ENCODE measurements at places on chromosomes 7 and 10. TPM values are rescaled to one million over a fixed set of nuclear protein-coding genes. Genes with fewer than 3 reads are reported as not detected.

TAS2R41 gene
- not detected for total RNA-seq

STEAP1 gene
- 30.8 TPM for total RNA-seq

OPN1SW gene
- not detected for total RNA-seq

MRLN gene
- total RNA-seq, result not detected

XRCC2 gene
- 9.4 TPM for total RNA-seq

NXPH1 gene
- not detected for total RNA-seq

GRCh38 chr7:140638173-140638791, 2.3 kb downstream of the DENND2A start:
- DNase-seq, result peak; percentile 57

DNA sequence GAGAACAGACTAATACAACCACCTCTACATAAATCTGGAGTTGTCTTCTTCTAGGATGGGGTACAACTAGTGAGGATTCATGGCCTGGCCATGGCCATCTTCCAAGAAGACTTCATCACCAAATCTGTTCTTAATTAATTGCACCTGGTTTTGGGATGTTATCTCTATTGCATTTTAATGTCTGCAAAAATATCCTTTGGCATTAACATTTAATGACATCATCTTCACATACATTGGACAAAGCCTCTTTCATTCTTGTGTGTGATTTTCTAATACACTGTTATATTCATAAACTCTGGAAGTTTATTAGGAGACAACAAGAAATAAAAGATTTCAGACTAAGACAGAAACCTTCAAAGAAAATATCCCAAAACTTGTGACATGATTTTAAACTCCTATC, 124.2 kb upstream of the ABCB5 start:
- DNase-seq, result no peak

DNA sequence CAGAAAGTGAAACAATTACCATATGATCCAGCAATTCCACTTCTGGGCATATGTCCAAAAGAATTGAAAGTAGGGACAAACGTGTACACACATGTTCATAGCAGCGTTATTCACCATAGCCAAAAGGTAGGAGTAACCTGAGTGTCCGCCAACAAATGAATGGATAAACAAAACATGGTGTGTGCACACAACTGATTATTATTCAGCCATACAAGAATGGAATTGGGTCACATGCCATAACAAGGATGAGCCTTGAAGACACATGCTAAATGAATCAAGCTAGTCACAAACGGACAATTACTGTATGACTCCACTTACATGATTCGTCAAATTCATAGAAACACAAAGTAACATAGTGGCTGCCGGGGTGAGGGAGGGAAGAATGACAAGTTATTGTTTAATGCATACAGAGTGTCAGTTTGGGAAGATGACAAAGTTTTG, 4.1 kb upstream of the OIT3 start:
- peak; percentile 26 for DNase-seq

DNA sequence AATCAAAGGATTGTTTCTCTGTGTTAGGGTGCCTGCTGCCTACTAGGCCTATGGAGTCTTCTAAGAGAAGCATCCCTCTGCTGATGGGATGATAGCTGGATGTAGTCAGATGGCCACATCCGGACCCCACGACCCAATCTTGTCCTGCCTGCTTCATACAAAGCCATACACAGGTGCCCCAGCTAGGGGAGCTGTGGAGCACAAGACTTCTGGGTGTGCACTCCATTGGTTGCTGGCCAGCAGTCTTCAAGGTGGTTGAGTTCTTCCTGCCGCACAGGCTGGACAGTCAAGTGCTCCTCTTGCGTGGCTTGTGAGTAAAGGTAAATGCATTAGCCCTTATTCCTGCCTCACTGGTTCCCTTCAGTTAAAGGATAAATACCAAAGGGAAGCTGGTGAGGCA, 120.2 kb downstream of the TEX36 start:
- no peak for DNase-seq

DNA sequence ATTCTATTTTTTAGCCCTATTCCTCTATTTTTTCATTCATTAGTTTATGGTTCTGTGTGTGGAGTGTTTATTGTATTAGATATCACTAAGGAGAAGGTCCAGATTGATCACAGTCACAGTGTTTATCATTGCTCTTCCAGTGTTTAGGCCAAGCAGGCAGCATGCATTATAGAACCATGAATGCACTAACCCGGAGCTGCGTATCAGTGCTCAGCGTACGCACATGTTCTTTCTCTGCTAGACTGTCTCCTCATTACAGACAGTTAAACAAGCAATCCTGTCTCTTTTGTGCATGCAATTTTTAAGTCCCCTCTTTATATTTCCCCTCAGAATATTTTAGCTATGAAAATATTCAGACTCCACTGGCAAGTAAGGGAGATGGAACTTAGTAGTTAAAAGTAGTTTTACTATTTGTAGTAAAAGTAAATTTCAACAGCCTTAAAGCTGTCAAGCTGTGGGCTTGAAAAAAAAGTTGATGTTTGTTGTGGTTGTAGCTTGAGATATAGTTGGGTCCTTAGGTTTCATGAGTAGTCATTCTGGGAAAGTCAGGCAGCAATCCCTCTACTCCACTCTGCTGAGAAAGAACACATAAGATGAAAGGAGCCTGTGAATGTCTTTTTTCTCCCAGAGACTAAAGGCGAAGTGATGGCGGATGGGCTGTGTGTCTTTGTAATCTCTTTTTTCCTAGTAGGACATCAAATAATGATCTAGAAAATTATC, 260.4 kb downstream of the CDK14 start:
- no peak for DNase-seq

GRCh38 chr10:126011995-126012394, 115.6 kb downstream of the FANK1 start:
- no peak for DNase-seq

- DNase-seq, result no peak
Measured at GRCh38 chr7:28083164-28083997, 97.2 kb downstream of the JAZF1 start.

DNA sequence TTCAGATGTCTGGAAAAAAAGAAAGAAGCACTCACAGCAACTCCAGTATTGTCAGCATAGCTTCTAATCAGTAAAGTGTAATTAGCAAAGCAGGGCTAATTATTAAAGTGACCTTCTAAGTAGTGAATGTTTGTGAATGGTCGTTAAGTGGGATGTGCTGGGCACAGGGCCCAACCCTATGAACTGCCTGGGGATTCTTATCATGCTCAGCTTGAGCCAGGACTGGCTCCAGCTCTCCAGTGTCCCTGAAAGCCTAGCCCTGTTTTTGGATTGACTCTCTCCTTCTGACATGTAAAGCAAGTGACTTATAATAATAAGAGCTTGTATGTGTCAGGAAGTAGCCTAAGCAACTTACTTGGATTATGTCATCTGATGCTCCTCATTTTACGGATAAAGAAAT, 9.5 kb upstream of the TBX20 start:
- DNase-seq, result no peak

GRCh38 chr10:131127610-131128009, 183.9 kb downstream of the TCERG1L start:
- no peak for DNase-seq

- no peak for DNase-seq
Measured at GRCh38 chr7:19390795-19391194, 245.6 kb upstream of the FERD3L start.

GRCh38 chr7:79927116-79927515, 207.5 kb upstream of the GNAI1 start:
- DNase-seq, result peak; percentile 20

DNA sequence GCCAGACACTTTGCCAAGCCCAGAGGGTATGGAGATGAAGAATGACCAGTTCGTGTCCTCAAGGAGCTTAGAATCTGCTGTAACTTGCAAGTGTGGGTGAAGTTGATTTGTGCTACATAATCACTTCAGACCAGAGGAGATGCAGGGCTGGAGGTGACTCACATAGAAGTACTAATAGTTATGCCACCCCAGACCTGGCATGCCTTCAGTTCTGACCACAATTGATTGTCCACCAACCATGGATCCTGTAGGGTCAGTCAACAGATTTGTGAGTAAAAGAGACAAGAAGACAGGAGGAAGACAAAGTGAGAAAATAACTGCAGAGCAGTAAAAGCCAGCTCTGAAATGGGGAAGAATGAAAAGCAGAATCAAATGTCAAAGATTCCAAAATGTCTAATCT, 51.2 kb upstream of the BMPER start:
- DNase-seq, result peak; percentile 97

DNA sequence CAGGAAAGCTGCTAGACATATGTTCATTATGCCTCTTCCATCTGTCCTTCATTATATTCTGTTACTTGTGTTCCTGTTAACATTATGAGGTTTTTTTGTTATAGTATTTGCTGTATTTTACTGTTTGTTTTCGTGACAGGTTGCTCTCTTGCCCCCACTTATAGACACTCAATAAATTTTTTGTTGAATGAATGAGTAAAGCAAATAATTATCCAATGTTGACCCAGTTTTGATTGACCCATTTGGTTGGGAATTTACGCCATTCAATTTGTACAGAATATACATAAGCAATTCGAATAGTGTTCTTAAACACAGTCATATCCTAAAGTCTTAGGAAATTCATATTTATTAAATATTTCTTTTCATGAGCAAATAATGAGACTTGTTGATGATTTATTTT, 11.8 kb downstream of the CCSER2 start:
- DNase-seq, result no peak

DNA sequence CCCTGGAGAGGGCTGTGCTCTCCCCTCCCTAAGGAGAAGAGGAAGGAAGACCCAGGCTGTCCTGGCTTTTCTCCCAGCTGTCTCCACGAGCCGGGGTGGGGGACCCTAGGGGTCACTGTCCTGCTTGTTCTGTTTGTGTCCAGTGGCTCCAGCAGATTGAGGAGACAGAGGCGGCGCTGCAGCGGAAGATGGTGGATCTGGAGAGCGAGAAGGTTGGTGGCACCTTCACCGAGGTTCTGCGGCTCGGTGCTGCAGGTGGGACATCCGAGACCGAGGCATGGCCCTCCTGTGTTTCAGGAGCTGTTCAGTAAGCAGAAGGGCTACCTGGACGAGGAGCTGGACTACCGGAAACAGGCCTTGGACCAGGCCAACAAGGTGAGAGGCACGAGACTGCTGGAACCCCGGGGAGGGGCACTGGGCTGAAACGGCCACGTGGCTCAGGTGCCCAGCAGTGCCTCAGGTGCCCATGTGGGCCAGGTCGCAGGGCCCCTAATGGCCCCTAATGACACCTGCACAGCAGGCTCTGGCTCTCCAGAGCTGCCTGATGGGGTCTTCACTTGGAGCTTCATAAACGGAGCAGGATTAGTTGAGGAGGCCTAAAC, 33.0 kb upstream of the DPYSL4 start:
- DNase-seq, result no peak

DNA sequence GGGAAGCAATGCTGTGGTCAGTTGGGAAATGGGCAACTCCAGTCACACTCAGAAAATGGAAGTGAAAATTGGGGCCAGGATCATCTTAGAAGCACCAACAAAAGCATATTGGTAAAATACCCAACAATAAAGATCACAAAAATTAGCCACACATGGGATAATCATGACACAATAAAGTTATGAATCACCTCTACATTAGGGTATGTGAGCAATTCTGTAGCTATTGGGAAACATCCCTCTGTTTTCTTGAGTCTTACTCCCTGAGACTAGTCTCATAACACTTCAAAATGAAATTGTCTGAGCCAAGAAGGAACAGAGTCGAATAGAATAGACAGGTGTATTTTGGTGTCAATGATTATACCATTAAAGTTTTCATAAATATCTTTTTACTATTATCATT, 178.3 kb downstream of the DYNC1I1 start:
- no peak for DNase-seq

GRCh38 chr7:15720849-15721471, 34.5 kb upstream of the MEOX2 start:
- DNase-seq, result peak; percentile 34

- DNase-seq, result no peak
Measured at GRCh38 chr10:53898532-53898931, 902.5 kb downstream of the PCDH15 start.

DNA sequence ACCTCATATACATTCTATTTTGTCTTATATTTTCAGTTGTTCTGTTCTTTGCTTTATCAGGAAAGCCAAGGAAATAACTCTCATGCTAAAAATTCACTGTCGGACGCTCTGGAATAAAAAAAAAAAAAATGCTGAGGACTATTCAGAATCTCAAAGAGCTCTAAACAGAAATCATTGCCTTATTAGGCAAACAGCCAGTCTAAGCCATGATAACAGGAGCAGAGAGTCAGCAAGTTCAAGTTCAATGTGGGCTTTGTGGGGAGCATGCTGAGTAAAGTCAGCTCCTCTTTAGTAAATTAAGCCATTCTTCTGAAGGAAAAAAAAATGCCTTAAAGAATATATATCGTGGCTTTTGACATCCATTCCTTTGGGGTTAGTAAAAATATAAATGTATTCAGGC, 13.6 kb upstream of the FAM13C start:
- no peak for DNase-seq

DNA sequence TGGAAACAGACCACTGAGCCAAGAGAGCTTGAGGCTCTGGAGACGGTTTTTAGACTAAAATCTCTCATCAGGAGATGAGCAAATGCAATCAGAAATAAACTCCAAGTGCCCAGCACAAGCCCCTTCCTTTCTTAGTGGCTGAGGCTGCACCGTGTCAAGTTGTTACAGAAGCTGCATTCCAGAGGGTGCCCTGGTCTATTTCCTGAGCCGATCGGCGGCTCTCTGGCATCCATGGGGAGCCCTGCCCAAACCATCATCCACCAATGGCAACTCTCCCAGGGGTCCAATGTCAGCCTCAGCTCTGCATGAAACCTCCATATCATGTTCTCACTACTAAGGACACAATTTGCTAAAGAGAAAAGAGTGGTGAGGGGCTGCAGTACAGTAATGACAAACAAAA, 89.6 kb downstream of the SVIL start:
- no peak for DNase-seq

DNA sequence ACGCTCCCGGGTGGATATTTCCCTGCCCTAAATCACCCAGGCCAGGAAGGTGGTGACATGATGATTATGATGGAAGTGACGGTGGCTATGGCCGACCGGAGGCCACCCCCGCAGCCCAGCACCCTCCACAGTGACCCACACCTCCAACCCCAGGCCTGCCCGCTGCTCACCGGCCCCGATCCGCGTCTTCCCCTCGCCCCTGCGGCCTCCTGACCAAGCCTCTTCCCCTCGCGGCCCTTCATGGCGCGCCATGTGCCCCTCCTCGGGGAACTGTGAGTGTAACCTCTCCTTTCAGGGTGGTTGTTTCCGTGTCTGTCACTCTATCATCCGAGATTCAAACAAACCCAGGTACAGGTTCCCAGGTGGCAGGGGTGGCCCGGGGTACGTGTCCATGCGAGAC, 78.3 kb downstream of the UNCX start:
- no peak for DNase-seq

Measured in M059J (cell line).